ENCODE measurements at places on chromosomes 1 and 21.

DNA sequence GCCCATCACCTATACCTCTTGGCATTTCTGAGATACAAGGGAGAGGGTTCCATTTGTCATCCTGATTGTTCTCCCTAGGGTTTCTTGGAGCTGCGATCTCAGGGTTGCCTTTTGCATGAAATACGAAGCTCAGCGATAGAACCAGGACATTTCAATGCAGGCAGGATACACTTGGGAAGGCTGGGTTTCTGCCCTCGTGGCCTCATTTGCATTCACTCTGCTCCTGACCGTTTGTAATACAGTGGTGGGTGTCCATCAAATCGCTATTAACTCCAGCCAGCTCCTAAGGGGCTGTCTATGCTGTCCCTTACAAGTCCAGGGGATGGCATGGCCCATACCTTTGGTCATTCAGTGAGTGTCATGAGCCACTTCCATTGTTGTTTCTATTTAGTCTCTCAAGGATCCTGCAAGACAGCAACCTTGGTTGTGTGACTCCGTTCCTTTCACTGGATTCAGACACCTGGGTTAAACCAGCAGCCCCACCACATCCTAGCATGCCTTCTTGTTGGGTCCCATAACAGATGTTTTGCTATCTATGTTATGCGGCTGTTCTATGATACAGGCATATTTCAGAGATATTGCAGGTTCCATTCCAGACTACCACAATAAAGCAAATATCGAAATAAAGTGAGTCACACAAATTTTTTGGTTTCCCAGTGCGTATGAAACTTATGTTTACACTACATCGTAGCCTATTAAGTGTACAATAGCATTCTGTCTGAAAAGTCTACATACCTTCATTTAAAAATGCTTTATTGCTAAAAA, 18.3 kb downstream of the KAZN start:
- no peak for DNase-seq

DNA sequence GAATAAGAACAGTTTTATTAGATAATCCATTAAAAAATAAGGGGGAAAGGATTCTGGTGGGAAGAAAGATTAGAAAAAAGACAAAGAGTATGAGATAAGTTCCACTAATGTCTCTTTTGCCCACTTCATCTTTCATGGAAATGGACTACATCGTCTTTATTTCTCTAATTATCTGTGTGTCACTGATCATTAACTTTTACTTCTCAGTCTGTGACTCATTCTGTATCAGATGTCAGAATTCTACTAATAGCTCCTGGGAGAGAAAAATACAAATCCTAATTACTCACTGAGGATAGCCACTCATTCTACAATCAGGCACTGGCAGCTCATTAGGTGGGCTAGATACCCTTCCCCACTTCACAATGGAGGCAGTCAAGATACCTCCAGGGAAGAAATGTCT, 41.7 kb downstream of the ILDR2 start:
- DNase-seq = no peak

GRCh38 chr1:43563876-43564539, 33.3 kb downstream of the PTPRF start:
- no peak for DNase-seq

GRCh38 chr1:90175490-90176167, 180.7 kb downstream of the ZNF326 start:
- no peak for DNase-seq

DNA sequence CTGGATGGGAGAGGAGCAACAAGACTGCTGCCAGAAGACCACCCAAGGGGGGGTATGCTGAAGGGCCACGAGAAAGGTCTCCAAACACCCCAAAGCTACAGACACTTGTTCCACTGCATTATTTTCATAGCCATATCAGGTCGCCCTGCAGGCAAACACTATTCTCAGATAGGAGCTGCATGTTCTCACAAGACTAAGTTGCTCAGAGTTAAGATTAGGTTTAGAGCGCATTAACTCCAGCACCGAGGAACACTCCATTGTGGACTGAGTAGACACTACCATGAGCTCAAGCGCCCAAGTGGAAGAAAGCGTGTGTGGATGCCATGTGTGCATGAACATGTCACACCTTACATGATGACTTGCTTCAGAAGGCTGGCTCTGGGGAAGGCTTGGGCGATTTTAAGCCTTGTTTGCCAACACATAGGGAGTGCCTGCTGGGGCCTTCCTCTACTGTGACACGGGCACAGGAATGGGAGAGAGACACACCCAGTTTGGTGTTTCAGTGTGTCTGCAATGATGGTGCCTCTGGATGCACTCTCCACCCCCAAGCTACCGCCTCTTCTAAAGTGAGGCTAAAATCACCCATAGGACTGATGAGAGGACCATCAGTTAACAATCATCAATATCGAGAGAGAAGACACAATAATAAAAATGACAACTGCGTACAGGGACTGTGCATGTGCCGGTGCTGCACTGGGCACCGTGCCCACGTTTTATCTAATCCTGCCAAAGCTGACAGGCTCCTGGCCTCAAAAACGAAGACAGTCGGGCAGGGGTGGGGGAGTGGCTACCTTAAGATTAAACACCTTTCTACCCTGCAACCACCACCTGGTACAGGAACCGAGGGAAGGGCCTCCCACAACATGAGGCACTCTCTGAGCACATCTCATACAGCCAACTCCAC, 34.9 kb downstream of the SSBP3 start:
- no peak for DNase-seq
